ENCODE measurements at places on chromosomes 2 and 18.

- DNase-seq = no peak
These were observed 150.2 kb upstream of the EPAS1 start for GRCh38 chr2:46146866-46147502.

- peak; percentile 69 for DNase-seq
These were observed 131.0 kb downstream of the NFATC1 start for GRCh38 chr18:79526468-79527460.

- DNase-seq = no peak
These were observed 173.1 kb downstream of the UXS1 start for GRCh38 chr2:106020821-106021661.

GRCh38 chr18:13700153-13700552, 26.2 kb downstream of the FAM210A start:
- no peak for DNase-seq

DNA sequence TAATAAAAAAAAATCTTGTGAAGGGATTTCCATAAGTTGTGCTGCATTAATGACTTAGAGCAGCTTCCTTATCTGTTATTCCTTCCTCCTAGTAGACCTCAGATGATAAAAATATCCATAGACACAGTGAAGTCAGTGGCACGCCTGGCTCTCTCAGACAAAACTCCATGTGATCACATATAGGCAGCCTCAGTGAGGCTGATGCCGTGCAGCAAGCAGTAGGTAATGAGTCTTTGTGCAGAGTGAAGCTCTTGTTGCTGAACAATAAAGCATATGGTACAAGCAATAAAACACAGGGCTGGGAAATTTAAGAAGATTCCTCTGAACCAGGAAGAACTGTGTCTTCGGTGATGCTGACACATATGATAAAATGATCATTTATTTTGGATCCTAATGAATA, 102.7 kb downstream of the CSRNP3 start:
- DNase-seq = no peak

GRCh38 chr2:186540941-186541340, 48.9 kb upstream of the ITGAV start:
- no peak for DNase-seq

DNA sequence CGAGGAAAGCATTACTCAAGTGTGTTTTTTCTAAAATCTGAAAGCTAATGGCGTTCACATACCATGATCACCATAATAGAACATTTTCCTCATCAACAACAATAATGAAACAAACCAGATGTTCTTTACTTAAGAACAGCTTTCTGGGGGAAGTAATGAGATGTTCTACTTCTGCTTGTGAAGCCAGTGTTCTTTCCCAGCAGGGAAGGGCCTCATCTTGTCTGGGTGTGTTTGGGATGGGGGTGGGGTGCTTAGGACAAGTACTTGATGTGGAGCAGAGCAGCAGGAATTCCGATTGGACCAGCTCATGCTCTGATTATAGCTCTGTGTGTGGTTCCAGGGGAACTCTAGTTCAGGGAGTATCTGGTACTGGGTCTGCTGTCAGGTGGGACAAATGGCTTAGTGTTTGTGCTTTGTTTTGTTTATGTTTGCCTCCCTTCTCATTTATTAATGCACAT, 163.0 kb upstream of the NOSTRIN start:
- DNase-seq = peak; percentile 49

GRCh38 chr2:147293991-147294824, 550.6 kb upstream of the ACVR2A start:
- DNase-seq = no peak

- DNase-seq = no peak
These were observed 20.6 kb upstream of the NDUFV2 start for GRCh38 chr18:9081940-9082339.

DNA sequence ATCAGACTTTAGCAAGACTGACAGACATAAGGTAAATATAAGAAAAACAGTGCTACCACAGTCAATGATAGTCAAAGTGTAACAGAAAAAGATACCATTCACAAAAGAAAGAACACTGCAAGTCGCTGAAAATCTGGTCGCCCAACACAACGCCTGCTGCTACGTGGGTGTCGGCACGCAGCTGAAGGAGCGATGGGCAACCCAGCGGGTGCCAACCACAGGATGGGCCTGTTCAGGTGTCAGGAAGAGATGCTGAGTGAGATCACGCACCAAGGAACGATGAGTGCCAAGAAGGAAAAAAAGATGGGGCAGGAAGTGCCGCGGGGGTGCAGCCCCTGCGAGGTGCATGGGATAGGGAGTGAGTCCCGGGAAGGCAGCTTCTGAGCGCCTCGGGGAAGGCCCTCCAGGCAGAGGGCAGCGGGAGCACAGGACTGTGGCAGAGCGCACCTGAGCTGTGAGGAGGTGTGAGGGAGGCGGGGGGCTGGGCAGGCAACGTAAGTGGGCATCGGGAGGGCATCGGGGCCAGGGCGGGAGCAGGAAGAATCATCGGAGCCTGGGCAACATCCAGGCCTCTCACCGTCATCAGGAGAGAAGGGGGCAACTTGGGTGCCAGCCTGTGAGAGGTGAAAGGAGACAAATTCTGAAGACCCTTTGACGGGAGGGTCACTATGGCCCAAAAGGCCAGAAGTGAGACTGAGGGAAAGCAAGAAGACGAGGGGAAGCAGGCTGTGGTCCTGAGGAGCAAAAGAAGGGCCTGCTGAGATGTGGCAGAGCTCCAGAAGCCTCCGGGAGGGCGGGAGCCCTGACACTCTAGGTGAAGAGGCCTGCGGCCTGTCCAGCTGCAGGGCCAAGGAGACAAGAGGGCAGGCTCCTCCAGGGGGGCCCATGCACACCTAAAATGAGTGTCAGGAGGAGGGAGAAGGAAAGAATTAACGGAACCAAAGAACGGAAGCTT, 14.8 kb upstream of the MTERF4 start:
- no peak for DNase-seq

DNA sequence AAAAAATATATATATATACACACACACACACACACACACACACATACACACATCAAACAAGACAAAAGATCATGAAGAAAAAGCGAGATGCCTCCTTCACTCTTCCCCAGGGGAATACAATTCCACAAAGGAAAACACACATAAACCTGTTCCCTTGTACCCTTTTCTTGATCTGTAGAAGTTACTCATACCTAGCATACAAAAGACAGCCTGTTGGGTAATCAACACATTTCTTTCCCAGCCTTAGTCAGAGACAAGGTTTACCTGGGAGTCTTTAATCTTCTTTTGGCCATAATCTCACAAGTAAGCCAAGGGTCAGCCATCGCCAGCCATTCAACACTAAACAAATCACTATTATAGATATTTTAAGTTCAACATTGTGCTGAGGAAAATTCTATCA, 407.0 kb downstream of the SUCLG1 start:
- no peak for DNase-seq

- peak; percentile 79 for DNase-seq
These were observed 89.1 kb downstream of the ZEB2 start for GRCh38 chr2:144430722-144431391.

GRCh38 chr2:128264881-128265607, 53.6 kb downstream of the HS6ST1 start:
- DNase-seq = no peak

- DNase-seq = no peak
These were observed 66.5 kb downstream of the TSPYL6 start for GRCh38 chr2:54189539-54189938.

DNA sequence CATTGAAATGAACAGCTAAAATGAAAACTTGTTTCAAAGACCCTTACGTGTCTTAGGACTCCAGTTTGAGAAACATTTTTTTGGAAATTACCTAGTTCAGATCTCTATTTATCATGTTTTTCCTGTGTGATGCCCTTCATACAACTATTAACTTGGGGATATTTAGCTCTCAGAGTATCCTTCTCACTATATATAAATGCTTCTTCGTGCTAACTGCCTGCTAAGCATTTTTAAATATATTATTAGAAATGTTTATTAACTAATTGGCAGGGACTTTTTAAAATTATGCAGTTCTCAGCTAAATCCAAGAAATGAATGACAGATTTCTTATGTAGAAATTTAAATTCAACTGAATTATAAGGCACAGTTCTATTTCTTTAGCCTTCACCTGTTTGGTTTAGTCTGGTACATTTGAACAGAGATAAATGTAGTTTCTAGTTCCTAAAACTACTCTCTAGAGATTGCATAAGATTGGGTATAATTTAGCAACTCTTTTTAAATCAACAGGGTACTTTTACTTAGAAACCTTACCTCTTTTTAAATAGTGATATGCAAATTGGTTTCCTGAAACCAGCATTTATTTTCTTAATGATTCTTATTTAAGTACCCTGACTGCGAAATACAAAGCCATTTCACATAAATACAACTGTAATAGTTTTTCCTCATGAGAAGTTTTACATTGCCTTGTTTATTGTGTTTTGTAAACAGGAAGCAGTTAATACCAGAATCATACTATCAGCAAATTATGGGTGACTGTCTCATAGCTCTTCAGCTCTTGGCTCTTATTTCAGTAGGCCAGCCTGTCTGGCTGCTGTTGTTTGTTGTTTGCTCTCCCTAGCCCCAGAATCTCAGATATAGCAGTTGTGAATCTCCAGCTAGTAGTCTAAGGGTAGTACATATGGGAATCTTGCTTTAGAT, 140.7 kb downstream of the PTRHD1 start:
- DNase-seq = no peak

DNA sequence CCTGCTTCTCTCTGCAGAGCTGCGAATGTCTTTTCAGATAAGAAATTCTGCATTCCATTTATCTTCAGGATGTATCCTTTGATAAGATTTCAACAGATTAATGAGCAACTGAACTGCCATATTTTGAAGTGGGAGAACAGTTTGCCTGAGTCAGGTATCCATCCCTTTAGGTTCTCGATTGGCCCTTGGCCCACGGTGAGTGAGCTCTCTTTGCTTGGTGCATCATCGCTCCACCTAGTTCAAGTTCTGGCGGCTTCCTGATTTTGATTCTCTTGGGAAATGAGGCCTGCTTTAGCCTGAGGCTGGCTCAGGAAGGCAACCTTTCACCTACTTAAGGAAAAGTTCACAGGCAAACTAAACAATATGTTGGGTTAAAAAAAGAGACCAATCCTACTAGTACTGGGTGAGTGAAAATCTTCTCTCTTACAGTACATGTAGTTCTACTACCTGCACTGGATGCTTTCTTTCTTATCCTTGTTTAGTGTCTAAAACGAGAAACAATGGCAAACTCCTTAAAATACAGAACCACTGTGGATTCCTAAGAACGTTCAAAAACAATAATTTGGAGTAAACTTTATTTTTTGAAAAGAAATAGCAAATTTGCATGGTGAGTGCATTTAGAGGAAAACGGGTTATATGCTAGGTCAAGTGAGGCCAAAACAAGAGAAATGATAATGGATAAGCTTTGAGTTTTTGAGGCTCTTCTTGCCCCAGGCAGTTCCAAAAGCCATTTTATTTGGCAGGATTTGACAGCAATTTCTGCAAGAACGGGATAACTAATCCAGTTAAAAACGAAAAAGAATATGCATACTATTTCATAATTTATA, 837 bp upstream of the ACSL3 start:
- DNase-seq = peak; percentile 42

GRCh38 chr2:170076189-170076588, 101.8 kb upstream of the MYO3B start:
- no peak for DNase-seq

- DNase-seq = no peak
These were observed 1674.5 kb upstream of the NXPH2 start for GRCh38 chr2:140454717-140455116.

GRCh38 chr2:19225126-19225525, 133.3 kb downstream of the OSR1 start:
- no peak for DNase-seq

GRCh38 chr2:69952336-69953115, 8.9 kb downstream of the ASPRV1 start:
- no peak for DNase-seq

DNA sequence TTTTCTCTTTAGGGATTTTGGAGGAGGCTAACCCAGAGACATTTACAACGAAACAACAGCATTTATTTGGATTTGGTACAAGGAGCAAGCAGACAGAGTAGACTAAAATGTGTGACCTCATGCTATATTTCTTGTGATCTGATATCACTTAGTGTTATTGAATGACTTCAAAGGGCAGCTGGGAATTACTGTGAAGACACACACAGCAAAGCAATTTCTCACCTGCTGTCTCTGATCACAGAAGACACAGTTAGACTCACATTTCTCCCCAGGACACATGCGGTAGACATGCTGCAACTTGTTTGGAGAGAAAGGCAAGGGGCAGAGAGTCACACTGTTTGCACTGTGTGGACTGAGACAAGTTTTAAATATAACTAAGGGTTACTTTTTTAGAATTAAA, 67.5 kb downstream of the LTBP1 start:
- DNase-seq = no peak

All from tibial artery (tissue), 4 donors.